ENCODE measurements at places on chromosomes 5 and 9.
A peak's percentile ranks its signal among the peaks of the same experiment; 100 is the strongest.

DNA sequence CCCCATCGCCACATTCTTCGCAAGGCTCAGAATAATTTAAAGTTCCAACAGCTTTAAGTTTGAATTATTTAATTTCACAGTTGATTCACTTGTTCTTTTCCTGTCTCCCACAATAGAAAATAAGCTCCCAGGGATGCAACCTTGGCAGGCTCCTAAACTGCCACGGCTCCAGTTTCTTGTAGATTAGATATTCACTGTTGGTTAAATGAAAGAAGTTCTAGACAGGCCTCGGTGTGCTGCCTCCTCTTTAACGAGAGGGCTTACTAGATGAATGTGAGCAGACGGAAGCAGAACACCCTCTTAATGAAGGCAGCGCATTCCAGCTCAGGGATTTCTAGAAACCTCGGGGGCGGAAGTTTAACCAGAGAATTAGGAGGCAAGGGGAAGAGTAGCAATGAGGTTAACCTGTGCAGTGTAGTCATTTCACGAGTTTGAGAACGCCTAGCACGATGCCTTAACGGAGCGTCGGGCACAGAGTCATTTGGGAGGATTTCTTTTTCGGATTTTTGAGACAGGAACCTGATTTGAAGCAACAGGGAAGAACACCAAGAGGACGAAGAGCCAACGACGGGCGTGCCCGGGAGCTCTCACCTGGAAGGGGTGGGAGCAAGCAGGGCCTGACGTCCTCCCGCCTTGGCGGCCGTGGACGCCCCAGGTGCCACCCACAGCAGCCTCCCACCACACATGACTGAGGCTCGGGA, 637 bp upstream of the SMC5 start:
- DNase-seq, result peak; percentile 39

- no peak for DNase-seq
These were observed 14.0 kb downstream of the ACTBL2 start for GRCh38 chr5:57468481-57469163.

- DNase-seq, result no peak
These were observed 89.7 kb upstream of the CDKN2B start for GRCh38 chr9:22098643-22099332.

DNA sequence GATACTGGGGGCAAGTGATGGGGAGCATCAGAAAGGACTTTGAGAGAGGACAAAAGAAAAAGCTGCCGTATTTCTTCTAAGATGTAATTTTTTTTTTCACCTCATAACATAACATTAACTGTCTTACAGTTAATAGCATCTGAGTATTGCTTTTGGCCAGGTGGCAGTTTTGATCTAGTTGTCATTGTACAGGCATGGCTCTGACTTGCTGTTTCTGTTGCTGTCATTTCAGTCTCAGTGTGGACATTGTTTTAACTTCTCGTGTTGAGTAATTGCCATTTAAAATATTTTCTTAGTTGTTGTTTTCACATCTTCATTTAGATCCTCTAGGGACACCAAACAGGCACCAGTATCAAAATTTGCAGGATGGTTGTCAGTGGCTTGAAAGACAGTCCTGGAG, 12.4 kb downstream of the SMAD5 start:
- no peak for DNase-seq

GRCh38 chr5:41793141-41793770, 77.0 kb downstream of the OXCT1 start:
- DNase-seq, result no peak

DNA sequence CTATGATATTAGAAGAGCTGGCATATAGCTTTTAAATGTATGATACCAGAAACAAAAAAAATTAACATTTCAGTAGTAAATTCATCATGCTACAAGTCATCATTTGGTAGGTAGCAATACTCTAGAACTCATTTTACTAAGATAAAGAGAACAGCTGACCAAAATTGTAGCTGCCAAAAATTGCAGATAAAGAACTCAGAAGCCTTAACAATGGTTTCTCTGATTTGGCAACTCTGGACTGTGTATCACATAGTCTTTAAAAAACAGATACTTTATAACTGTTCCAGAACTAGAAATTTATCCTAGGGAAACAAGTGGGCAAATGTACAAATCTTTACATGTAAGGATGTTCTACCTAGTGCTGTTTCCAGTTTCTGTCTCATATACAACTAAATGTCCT, 33.9 kb downstream of the ZFR start:
- DNase-seq, result no peak

DNA sequence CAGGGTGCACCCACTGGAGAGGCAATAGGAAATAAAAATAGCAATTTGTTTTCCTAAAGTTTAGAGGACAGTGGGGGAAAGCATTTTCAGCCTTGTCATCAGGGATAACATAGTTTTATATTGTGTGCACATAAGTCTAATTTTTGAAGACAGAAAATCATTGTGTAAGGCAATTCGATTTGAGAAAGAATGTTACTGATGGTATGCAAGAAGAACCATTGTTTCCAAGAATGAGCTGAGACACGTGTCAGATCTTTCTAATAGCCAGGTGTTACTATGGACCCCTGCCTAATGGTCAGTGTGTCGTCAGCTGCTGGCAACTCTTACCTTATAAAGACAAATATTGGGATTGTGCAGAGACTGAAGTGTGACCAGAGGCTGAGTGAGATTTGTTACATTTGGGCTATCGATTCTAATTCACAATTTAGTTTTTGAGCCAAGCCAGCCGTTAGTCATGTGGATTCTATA, 67.1 kb upstream of the PPP2R2B start:
- DNase-seq, result no peak

DNA sequence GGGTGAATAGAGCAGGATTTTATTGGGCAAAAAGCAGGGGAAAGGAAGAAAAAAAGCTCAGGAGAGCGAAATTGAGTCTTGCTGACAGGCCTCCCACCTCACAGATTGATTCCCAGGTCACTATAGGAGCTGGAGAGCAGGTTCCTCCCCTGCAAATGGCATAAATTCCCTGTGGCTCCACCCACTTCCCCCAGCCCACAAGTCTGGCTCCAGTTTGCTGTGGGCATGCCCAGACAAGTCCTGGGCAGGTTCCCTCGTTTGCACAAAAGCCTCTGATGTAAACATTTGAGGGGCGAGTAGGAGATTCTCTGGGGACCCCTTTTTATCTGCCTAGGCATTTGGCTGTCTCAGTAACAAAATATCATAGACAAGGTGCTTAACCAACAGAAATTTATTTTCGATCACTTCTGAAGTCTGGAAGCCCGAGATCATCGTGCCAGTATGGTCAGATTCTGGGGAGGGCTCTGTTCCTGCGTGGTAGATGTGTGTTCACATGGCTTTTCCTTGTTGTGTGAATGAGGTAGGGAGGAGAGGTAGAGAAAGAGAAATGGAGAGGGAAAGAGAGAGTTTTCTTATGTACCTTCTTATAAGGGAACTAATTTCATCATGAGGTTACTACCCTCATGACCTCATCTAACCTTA, 614.5 kb downstream of the MAT2B start:
- DNase-seq, result no peak

DNA sequence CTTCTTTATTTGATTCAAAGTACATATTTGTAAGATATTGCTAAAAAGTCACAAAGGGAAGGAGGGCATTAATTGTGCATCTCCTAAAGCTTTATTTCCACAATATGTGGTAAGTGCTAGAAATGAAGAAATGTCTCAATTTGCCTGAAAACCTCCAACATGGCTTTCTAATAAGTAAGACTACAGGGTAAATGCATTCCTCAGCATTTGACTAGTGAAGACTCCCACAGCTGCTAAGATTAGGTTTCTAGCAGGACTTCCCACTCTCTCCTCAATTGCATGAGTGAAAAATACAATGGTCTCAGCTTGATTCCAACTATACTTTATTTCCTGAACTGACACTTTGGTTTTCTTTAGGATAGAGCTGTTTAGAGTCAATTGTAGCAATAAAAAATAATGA, 162.1 kb downstream of the ELAVL2 start:
- DNase-seq, result no peak

- no peak for DNase-seq
These were observed 398.6 kb downstream of the PSAT1 start for GRCh38 chr9:78695519-78695918.

DNA sequence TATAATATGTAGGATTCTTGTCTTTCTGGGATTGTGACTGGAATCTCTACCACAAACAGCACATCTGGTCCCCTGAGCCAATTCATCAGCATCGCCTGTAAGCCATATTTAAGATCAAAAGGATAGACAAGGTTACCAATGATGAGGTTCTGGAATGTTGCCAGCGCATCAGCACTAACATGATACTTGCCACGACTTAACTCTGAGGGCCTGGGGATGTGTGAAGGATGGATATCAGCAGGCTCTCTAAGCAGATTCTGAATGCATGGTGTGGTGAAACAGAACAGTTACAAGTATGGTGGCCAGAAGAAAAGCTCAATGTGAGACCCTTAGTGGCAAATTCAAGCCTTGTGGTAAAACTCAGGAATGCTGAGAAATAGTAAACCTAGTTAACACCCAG, 143.0 kb downstream of the XRCC4 start:
- DNase-seq, result no peak

GRCh38 chr9:80218328-80218727, 646.6 kb downstream of the TLE4 start:
- DNase-seq, result no peak

DNA sequence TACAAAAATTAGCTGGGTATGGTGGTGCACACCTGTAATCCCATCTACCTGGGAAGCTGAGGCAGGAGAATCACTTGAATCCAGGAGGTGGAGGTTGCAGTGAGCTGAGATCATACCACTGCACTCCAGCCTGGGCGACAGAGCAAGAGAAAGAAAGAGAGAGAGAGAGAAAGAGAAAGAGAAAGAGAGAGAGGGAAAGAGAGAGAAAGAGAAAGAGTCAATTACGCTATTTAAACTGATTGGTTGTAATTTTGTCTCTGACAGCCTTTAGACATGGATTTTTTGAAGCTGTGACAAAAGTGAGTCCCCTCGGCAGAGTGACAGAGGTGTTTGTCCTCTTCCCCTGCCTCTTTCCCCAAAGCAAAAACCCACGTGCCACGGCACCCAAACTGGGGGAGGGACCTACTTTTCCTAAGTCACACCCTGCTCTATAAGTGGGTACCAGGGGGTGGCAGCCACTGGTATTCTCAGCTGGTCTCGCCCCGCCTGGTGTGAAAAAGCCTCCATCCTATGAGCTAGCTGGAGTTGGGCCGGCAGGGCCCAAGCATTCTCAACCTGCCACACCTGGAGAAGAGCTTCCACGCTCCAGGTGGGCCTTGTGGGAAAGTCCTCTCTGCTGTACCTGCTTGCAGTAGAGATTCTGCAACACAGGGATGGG, 3.4 kb upstream of the CFAP157 start:
- DNase-seq, result no peak

DNA sequence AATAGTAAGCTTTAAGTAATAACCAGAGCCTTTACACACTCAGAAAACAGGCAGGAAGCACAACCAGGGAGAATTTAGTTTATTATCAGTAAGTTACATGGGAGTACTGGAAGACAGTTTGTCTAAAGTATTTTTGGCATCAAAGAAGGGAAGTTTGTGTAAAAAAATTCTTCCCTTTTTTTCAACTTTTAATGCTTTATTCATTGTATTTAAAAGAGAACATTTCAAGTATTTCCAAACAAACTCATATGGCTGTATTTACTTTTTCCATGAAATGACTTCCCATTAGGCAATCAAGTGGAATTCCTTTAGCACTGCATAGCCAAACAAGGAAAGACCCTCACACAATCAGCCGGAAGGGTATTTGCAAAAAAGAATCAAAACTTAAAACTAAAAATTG, 26.7 kb downstream of the RNF145 start:
- DNase-seq, result no peak

GRCh38 chr9:4581035-4581760, 80.9 kb upstream of the PLPP6 start:
- no peak for DNase-seq

GRCh38 chr5:116573702-116574366, 789 bp downstream of the SEMA6A start:
- DNase-seq, result no peak

DNA sequence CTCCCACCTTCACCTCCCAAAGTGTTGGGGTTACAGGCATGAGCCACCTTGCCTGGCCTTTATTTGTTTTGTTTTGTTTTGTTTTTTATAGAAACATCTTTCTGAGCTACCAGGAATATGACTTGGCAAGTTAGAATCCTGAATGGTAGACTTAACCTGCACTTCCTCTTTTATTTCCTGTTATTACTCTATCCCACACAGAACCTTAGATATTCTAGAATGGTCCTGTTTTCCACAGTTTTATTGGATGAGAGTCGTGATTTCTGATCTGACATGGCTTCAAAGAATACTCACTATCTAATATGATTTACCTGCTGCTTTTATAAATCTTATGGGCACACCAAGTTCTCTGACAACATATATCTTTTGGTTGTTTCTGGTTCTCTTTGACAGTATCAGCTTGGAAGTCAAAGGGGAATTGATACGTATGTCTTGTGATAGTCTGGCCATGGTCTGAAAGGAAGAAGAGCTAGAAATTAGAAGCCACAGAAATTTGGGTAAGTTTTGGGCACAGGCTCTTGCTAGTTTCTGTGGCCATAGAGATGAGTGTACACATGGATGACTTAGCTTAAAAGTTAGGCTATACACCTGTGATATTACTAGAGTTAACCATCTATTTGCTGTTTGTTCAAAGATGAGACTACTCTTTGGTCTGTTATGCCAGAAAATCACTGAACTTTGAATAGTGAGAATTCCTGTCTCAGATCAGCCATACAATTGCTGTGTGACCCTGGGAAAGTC, 4.7 kb upstream of the PANK3 start:
- DNase-seq, result no peak

GRCh38 chr5:88515881-88516819, 247.5 kb upstream of the TMEM161B start:
- no peak for DNase-seq

GRCh38 chr5:134397196-134397595, 14.5 kb downstream of the CDKN2AIPNL start:
- DNase-seq, result no peak

DNA sequence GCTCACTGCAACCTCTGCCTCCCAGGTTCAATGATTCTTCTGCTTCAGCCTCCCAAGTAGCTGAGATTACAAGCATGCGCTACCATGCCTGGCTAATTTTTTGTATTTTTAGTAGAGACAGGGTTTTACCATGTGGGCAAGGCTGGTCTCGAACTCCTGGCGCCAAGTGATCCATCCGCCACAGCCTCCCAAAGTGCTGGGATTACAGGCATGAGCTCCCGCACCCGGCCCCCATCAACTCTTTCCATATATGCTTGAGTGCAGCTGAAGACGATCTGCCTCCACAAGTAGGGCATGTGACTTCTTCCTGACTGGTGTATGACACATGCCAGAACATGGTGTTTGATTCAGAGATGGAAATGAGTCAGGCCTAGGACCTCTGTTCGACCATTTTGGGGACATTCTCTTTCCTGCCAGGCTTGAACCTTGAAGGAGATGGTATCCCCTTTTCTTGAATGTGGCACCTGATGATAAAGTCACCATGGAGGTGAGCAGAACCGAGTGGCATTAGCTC, 7.5 kb upstream of the CNOT6 start:
- no peak for DNase-seq

- DNase-seq, result no peak
These were observed 20.7 kb downstream of the ROR2 start for GRCh38 chr9:91929331-91929730.

- DNase-seq, result no peak
These were observed 245.7 kb downstream of the BNC2 start for GRCh38 chr9:16624744-16625117.

GRCh38 chr9:20643660-20644059, 21.4 kb upstream of the MLLT3 start:
- no peak for DNase-seq

- no peak for DNase-seq
These were observed 68.6 kb downstream of the RGS3 start for GRCh38 chr9:113531919-113532808.

All from CD4-positive, alpha-beta T cell treated with Interleukin-17A for 4 hours (primary cell).